ENCODE measurements at places on chromosomes 4 and X. TPM values are rescaled to one million over a fixed set of nuclear protein-coding genes. Genes with fewer than 3 reads are reported as not detected.

The AFP gene
- 0.15 TPM for total RNA-seq

The LRRC66 gene
- 0.83 TPM for total RNA-seq

The NMU gene
- total RNA-seq, result not detected

The TNIP3 gene
- total RNA-seq, result 0.17 TPM

The FAT1 gene
- 386 TPM for total RNA-seq

The BST1 gene
- 13.8 TPM for total RNA-seq

The S100P gene
- total RNA-seq, result not detected

The ALAS2 gene
- not detected for total RNA-seq

The MAGEA4 gene
- total RNA-seq, result not detected

The RIBC1 gene
- total RNA-seq, result 0.99 TPM

The MAGEB6B gene
- not detected for total RNA-seq

The CXCL5 gene
- total RNA-seq, result 0.73 TPM

The TMSB15B gene
- 9.9 TPM for total RNA-seq

The UGT2B17 gene
- not detected for total RNA-seq

The FAAH2 gene
- total RNA-seq, result 0.15 TPM

The GAGE12F gene
- total RNA-seq, result not detected

The MED28 gene
- 10.9 TPM for total RNA-seq

The HMGN5 gene
- 1.6 TPM for total RNA-seq

The SHROOM2 gene
- under 0.01 TPM for total RNA-seq

The SHOX gene
- not detected for total RNA-seq

The NPFFR2 gene
- not detected for total RNA-seq

The G6PD gene
- total RNA-seq, result 141 TPM

The COQ2 gene
- 8.9 TPM for total RNA-seq

Measured in smooth muscle cell of trachea (primary cell).